ENCODE measurements at places on chromosomes 13 and 19. TPM values are rescaled to one million over a fixed set of nuclear protein-coding genes. Genes with fewer than 3 reads are reported as not detected.

The URAD gene
- not detected for polyA plus RNA-seq

The RNASEH2A gene
- polyA plus RNA-seq: 29.2 TPM

The SIAH3 gene
- 0.79 TPM for polyA plus RNA-seq

The FFAR2 gene
- polyA plus RNA-seq: 0.37 TPM

The CCDC106 gene
- 21.0 TPM for polyA plus RNA-seq

The RNF225 gene
- polyA plus RNA-seq: not detected

The RFPL4A gene
- polyA plus RNA-seq: not detected

The TMPRSS9 gene
- 0.13 TPM for polyA plus RNA-seq

The SELENOV gene
- polyA plus RNA-seq: 8.3 TPM

- no peak for DNase-seq
Observed at GRCh38 chr19:18769989-18770528, 21.0 kb downstream of the COMP start.

GRCh38 chr13:77047649-77048343 is 20.8 kb upstream of the FBXL3 start:
- no peak for DNase-seq

DNA sequence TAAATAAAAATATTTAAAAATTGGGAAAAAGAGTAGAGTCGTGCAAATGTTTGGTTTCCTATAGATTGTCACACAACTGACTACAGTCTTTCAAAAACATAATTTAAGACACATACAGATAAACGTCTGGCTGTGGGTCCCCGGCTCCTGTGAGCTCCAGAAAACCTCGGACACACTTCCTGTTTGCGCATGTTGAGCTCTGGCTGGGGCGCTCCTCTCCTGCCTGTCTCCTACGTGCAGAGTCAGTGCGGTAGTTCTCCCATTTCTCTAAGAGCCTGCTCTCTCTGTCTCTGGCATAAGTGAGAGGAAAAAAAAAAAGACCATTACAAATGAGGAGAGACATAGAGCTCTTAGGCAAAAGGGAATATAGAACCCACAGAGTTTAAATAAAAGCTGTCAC is 128.2 kb upstream of the OBI1 start:
- DNase-seq: no peak

DNA sequence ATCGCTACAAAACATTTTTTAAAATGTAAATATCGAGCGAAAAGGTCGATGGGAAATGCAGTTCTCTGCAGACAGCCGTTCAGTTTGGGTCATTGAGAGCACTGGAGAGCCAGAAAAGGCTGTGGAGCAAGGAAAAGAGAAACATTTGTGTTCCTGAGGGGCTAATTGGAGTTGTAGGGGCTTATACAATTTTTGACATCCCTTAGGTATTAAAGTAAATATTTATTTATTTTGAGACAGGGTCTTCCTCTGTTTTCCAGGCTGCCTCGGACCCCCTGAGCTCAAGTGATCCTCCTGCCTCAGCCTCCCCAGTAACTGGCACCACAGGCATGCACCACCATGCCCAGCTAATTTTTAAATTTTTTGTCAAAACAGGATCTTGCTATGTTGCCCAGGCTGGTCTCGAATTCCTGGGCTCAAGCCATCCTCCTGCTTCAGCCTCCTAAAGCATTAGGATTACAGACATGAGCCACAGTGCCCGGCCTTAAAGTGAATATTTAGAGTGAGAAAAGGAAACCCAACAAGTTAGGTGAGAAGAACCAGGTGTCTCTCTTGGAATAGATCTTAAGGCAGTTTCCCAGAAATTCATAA is 825 bp upstream of the YIF1B start:
- no peak for DNase-seq

DNA sequence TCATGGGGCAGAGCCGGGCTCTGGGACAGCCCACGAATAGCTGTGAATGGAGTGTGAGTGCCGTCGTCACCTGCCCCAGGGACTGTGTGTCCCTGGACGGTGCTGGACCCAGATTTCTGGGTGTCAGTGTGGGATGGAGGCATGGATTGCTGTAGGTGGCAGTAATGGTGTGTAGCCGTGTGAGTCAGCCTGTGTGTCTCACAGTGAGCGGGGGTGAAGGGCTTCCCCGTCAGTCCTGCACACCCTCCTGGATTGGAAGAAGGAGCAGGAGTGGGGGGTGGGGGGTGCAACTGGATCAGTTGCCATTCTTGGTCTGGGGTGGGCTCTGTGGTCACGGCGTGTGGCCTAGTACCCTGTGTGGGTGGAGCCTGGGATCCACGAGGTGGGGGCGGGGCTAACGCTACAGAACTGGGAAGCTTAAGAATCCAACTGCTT is 6.5 kb upstream of the LTBP4 start:
- no peak for DNase-seq

DNA sequence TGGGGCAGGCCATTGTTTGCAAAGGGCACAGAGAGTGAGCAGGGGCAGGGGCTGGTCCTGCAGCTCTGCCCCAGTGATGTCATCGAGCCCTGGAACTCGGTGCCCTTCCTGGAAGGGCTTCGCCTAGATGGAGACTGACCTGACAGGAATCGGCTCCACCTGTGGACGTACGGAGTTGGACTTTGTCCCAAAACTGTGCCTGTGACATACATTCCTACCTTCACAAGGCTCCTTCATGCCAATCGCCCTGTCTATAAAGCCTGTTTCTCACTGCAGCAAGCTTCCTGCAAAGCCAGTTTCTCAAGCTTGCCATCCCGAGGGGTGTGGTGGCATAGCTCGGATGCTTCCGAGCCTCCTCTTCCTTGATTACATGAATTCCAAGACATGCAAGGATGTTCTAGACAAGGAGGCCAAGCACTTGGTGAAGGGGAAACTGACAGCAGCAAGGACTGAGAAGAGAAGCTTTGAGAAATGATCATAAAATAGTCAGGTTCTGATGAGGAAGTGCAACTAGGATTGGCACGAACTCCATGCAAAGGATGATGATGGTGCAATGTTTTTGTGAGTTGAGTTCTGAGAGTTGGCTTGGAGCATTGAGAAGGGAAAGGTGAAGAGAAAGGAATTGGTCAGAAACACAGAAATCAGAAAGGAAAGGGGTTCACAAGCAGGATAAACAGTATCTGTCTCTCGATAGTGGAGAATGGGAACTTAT is 73.6 kb upstream of the STK24 start:
- no peak for DNase-seq

DNA sequence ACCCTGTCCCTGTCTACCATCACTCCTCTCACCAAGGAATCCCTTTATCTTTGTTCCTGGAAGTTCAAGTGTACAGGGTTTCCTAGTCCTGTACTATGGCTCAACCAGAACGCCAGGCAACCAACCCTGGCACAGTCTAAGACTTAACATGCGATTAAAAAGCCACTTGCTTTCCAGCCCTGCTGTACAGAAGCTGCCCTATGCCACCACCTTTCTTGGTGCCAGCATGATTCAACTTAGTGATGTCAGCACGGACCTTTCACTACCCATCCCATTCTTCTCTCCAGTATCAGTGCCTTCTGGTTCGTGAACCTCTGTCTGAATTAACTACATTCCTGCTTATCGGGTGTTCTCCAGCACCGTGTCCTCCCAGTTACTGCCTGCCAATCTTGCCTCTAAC is 151.1 kb downstream of the KLF12 start:
- DNase-seq: no peak

GRCh38 chr13:70527599-70527998 is 419.3 kb upstream of the KLHL1 start:
- DNase-seq: no peak

- no peak for DNase-seq
Observed at GRCh38 chr19:21092109-21092508, 10.1 kb downstream of the ZNF714 start.

DNA sequence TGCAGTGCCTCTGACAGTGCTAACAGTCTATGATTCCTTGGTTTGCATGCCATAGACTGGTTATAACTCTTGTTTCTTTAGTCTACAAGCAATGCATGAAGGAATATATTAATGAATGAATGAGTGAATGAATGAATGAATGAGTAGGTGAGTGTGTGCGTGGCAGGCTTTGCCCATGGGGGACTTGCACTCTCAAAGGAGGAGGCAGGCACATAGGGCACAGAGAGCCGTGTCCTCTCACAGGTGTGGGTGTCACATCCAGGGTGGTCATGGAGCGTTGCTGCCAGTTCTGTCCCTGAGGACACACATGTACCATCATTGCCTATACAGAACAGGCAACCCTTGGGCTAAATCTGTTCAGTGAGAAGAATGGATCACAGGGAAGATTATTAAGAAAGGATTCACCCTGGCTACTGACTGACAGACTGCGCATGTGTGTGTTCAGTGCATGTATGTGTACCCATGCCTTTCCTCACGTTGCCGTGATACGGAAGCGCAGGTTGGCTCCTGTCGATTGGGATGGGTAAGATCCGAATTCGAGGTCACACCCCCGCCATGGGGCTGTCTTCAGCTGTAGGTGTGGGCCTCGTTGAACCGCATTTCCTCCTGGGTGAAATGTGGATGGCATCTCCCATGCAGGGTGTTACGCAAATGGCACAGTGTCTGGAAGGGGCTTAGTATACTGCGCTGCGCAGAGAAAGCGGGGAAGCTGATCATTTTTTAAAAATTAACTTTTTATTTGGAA is 161.4 kb downstream of the STK24 start:
- no peak for DNase-seq

DNA sequence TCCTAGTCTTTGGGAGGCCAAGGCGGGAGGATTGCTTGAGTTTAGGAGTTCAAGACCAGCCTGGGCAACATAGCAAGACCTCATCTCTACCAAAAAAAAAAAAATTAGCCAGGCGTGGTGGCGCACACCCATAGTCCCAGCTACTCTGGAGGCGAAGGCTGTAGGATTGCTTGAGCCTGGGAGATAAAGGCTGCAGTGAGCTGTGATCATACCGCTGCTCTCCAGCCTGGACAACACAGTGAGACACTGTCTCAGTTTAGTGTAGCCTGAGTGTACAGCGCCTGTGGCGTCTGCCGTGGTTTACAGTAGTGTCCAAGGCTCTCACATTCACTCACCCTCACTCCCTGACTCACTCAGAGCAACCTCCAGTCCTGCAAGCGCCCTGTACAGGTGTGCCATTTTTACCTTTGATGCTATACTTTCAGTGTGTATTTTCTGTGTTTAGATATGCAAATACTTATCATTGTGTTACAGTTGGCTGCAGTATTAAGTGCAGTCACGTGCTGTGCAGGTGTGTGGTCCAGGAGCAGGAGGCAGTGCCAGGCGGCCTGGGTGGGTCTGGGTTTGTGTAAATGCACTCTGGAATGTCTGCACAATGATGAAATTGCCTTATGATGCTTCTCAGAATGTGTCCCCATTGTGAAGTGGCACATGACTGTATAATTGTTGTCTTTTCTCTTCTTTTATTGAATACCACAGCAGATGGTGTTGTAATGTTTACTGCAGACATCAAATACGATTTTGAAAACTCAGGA is 36.1 kb upstream of the DCUN1D2 start:
- DNase-seq: no peak

- no peak for DNase-seq
Observed at GRCh38 chr13:105565136-105565727, 970.2 kb downstream of the EFNB2 start.

GRCh38 chr13:100040196-100040595 is 48.7 kb upstream of the PCCA start:
- no peak for DNase-seq

DNA sequence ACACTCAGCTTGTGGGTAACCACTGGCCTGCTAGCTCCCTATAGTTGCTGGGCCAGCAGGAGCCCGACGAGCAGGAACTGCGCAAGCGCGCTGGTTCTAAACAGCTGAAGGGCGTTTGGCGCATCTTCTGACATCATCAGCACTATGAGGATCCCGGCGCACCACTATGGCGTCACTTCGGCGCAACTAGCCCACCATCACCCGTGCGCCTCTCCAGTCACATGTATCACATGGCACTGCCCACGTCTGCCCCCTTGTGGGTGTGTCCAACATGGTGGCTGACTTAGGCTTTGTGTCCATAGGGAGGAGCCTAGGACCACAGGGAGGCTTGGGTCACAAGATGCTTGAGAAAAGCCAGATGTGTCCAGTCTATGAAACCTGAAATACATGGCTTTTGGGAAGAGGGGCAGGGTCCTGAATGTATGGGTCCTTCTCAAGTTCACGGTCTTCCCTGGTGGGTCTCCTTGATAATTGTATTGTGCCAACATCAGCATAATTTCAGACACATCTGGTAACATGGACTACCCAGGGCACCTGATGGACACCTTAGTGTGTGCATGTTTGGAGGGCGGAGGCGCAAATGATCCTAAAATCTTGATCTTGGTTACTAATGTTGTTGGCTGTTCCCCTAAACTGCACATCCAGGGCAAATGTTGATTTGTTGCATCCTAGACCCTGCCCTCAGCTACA is 18.0 kb downstream of the KLK4 start:
- no peak for DNase-seq

- no peak for DNase-seq
Observed at GRCh38 chr13:109401307-109401706, 385.1 kb downstream of the IRS2 start.
